Natural killer cell (primary cell): ENCODE measurements at places on chromosomes 16 and 17. TPM values are rescaled to one million over a fixed set of nuclear protein-coding genes. Genes with fewer than 3 reads are reported as not detected.

Gene GRIN2A
- not detected for total RNA-seq

DNA sequence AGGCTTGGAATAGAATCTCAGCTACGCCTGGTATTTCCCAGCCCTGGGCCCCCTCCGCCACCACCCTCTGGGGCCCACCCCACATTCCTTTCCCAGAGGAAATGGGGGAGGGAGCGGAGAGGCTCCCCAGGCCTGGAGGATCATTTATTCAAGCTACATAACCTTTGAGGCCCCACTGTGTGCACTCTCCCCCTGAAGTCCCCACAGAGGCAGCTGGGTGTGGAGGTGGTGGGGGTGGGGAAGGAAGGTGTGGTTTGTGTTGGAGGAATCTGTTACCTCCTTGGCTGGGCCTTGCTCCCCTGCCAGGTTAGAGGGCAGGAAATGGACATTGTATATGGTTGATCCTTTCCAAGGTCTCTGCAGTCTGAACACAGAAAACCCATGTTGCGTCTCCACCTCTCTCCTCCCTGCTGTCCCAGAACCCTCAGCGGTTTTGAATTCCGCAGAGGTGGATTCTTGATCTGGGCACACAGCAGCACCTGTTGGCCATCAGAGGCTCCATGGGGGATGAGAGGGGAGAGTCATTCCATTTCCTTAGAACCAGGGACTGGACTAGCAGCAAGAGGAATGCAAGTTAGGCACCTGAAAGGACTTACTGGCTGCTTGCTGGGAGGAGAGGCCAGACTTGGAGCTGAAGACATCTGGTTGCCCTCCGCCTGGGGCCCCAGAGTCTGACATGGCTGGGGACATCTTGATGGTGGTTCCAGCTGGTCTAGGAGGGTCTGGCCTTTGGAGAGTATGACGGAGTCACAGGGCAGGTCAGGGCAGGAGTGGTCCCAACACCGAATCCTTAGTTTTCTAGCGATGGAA, 23.0 kb downstream of the ARHGAP23 start:
- no peak for DNase-seq

- peak; percentile 20 for DNase-seq
Measured at GRCh38 chr16:27080895-27081294, 14.2 kb downstream of the C16orf82 start.

Gene HEATR9
- 10.0 TPM for total RNA-seq

Gene CFAP97D1
- not detected for total RNA-seq

DNA sequence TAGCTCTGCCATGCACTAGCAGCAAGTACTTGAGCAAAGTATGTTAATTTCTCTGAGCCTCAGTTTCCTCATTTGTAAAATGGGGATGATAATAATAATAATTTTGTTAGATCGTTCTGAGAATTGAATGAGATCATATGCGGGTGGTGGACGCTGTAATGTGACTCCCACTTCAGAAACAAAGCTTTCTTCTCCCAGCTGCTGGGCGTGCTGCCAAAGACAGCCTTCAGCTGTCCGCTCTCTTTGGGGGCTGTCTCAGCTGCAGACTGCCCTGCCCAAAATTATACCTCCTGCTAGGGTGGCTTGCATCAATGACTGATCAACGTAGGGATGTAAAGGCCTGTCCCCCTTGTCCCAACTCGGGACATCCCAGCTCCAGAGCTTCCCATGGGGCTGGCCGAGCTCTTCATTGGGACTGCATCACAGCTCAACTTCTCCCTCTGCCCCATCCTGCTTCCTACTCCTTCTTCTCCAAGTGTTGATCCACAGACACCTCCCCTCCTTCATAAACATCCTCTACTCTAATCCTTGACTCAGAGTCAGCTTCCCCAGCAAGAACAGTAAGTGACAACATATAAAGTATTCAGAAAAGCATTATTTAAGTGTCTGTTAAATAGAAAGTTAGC, 30.7 kb upstream of the CDH5 start:
- no peak for DNase-seq

DNA sequence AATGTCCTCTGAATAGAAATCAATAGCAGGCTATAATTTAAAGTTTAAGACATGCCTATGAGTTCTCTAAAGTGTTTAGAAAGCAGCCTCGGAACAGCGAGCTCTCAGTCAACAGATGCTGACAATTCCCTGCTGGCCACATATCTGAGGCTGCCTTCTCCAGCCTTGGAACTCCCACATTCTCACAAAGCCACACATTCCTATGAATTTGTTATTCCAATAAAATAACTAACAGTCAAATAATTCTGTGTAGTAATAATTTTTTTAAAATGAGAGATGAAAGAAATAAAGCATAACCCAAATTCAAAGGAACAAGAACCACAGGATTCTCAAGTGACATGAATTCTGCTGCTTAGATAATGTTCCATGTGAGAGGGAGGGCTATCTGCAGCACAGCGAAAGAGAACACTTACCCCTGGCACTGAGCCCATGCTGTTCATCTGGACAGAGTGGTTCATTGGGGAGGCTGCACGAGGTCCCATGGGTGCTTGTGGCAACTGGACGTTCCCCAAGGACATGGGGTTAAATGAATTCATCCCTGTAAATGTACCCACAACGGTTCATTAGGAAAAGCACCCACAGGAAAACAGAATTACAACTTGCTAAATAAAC, 56.9 kb upstream of the TRAP1 start:
- no peak for DNase-seq

- no peak for DNase-seq
Measured at GRCh38 chr17:63407741-63408330, 38.3 kb downstream of the CYB561 start.
